ENCODE measurements at places on chromosomes 2 and 18.

DNA sequence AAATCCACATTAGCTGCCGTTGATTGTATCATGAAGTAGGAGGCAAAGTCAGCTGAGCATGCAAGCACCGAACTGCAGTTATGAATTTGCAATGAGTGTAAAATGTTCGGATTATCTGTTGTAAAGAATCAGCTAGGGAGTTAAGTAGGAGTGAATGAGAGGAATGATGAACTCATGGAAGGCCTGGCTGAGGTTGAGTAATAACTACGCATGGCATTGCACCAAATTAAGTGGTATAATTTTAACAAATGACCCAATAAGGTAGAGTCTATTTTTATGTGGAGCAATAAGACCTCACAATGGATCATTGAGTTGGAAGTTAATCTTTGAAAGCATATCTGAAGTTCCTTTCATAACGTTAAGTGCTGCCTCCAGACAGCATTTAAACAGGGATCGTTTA is 288.2 kb upstream of the CHST9 start:
- no peaks in the 10 kb centered on the region for H3K4me1 ChIP-seq
- no peaks in the 10 kb centered on the region for H3K27me3 ChIP-seq
- no peaks in the 10 kb centered on the region for H3K36me3 ChIP-seq
- no peak overlapping the region for H3K27ac ChIP-seq

DNA sequence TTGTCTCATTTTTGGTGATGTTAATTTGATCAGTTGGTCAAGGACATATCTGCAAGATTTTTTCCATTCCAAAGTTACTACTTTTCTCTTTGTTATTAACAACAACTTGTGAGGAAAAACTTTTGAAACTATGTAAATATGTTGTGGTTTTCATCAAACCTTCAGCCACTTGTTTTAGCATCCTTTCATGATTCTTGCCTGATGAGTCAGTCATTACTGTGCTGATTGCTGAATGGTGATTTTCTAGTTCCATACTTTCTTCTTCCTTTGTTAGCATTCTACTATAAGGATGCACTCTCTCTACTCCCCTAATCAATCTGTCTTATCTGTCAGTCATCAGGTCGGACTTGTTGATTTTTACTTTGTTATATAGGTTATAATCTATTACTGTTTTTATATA is 10.9 kb downstream of the TMEM87B start:
- no peak for DNase-seq
- H3K36me3 ChIP-seq: peaks cover 77% of the 10 kb centered on the region
- H3K4me1 ChIP-seq: peaks cover 44% of the 10 kb centered on the region
- H3K27ac ChIP-seq: no peak overlapping the region
- H3K27me3 ChIP-seq: no peaks in the 10 kb centered on the region
- H3K4me3 ChIP-seq: no peak overlapping the region

DNA sequence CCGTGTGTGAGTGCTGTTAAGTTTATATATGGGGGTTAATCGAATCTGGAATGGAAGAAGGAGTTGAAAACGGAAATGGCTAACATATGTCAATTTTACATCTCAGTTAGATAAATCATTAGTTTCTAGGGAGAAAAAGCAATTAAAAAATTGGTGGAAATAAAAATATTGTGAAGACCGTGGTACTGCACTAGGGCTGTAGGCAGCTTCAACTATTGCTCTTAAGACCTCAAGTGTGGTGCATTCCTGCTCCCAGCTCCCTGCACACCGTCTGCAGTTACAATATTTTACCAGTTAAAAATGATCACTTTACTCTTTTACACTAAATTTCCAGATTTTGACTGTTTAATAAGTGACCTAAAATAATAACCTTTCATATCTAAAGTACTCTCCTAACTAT is 977.3 kb upstream of the POU3F3 start:
- H3K36me3 ChIP-seq: no peaks in the 10 kb centered on the region
- DNase-seq: no peak
- no peak overlapping the region for H3K4me3 ChIP-seq
- no peaks in the 10 kb centered on the region for H3K4me1 ChIP-seq
- H3K27me3 ChIP-seq: no peaks in the 10 kb centered on the region

DNA sequence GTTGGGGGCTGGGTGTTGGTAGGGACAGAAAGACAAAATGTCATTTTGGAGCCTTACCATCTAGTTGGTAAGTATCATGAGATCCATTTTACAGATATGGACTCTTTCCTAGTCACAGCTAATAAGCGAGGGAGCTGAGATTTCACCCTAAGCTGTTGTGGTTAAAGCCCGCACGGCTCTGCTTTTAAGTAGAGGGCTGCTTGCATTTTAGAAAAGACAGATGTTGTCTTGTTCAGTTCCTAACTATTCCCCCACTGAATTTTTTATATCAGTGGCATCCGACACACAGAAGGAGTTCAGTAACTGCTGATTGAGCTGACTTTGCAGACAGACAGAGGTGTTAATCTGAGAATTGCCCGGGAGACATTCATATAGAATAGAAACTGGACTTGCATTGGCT is 3.7 kb downstream of the QPCT start:
- no peaks in the 10 kb centered on the region for H3K36me3 ChIP-seq
- peaks cover 25% of the 10 kb centered on the region for H3K4me1 ChIP-seq
- H3K27me3 ChIP-seq: peaks cover 7% of the 10 kb centered on the region
- DNase-seq: no peak

GRCh38 chr2:4122726-4123125 is 419.4 kb downstream of the DCDC2C start:
- DNase-seq: no peak
- H3K4me3 ChIP-seq: no peak overlapping the region

GRCh38 chr2:145090841-145091761 is 571.2 kb upstream of the ZEB2 start:
- DNase-seq: no peak
- H3K27me3 ChIP-seq: no peaks in the 10 kb centered on the region
- H3K4me1 ChIP-seq: peaks cover 5% of the 10 kb centered on the region

- no peak overlapping the region for H3K4me3 ChIP-seq
- no peak for DNase-seq
- H3K27ac ChIP-seq: no peak overlapping the region
- no peaks in the 10 kb centered on the region for H3K27me3 ChIP-seq
- H3K36me3 ChIP-seq: peaks cover 1% of the 10 kb centered on the region
- H3K4me1 ChIP-seq: peaks cover 5% of the 10 kb centered on the region
Measured at GRCh38 chr18:11861583-11862288, 10.5 kb downstream of the CHMP1B start.

- peaks cover 8% of the 10 kb centered on the region for H3K4me1 ChIP-seq
- H3K27me3 ChIP-seq: no peaks in the 10 kb centered on the region
- H3K4me3 ChIP-seq: no peak overlapping the region
- no peak for DNase-seq
- peaks cover 6% of the 10 kb centered on the region for H3K36me3 ChIP-seq
Measured at GRCh38 chr2:143429932-143430679, 300.9 kb downstream of the ARHGAP15 start.

GRCh38 chr2:9811216-9811615 is 32.1 kb upstream of the TAF1B start:
- H3K27ac ChIP-seq: no peak overlapping the region
- H3K4me1 ChIP-seq: peaks cover 20% of the 10 kb centered on the region
- DNase-seq: no peak
- H3K36me3 ChIP-seq: no peaks in the 10 kb centered on the region

GRCh38 chr2:23083966-23084365 is 301.0 kb upstream of the KLHL29 start:
- no peaks in the 10 kb centered on the region for H3K4me1 ChIP-seq
- no peak overlapping the region for H3K4me3 ChIP-seq
- H3K27ac ChIP-seq: no peak overlapping the region
- H3K27me3 ChIP-seq: no peaks in the 10 kb centered on the region
- DNase-seq: no peak

- no peak overlapping the region for H3K4me3 ChIP-seq
- H3K36me3 ChIP-seq: no peaks in the 10 kb centered on the region
- H3K27ac ChIP-seq: no peak overlapping the region
- no peak for DNase-seq
- H3K4me1 ChIP-seq: no peaks in the 10 kb centered on the region
Measured at GRCh38 chr18:42801706-42802105, 313.8 kb downstream of the RIT2 start.

GRCh38 chr2:160694631-160695030 is 201.0 kb upstream of the RBMS1 start:
- H3K36me3 ChIP-seq: no peaks in the 10 kb centered on the region
- H3K27me3 ChIP-seq: no peaks in the 10 kb centered on the region
- no peak for DNase-seq
- no peak overlapping the region for H3K27ac ChIP-seq
- H3K4me1 ChIP-seq: no peaks in the 10 kb centered on the region
- H3K4me3 ChIP-seq: no peak overlapping the region

GRCh38 chr18:28357766-28358401 is 181.0 kb upstream of the CDH2 start:
- no peaks in the 10 kb centered on the region for H3K36me3 ChIP-seq
- no peak for DNase-seq
- no peaks in the 10 kb centered on the region for H3K4me1 ChIP-seq
- H3K27ac ChIP-seq: no peak overlapping the region

GRCh38 chr2:174606336-174606735 is 8.7 kb upstream of the WIPF1 start:
- peak overlapping the region; percentile 89 for H3K27ac ChIP-seq
- H3K4me3 ChIP-seq: no peak overlapping the region
- DNase-seq: no peak

- H3K27ac ChIP-seq: no peak overlapping the region
- peaks cover 1% of the 10 kb centered on the region for H3K36me3 ChIP-seq
- DNase-seq: no peak
- peaks cover 7% of the 10 kb centered on the region for H3K4me1 ChIP-seq
- H3K27me3 ChIP-seq: peaks cover 30% of the 10 kb centered on the region
- H3K4me3 ChIP-seq: no peak overlapping the region
Measured at GRCh38 chr18:8525692-8526091, 83.5 kb upstream of the RAB12 start.

- no peak overlapping the region for H3K4me3 ChIP-seq
- DNase-seq: no peak
- peaks cover 8% of the 10 kb centered on the region for H3K36me3 ChIP-seq
- H3K27ac ChIP-seq: no peak overlapping the region
- H3K27me3 ChIP-seq: peaks cover 19% of the 10 kb centered on the region
Measured at GRCh38 chr18:9845256-9845655, 40.5 kb upstream of the TXNDC2 start.

GRCh38 chr2:160703648-160704585 is 210.3 kb upstream of the RBMS1 start:
- peak overlapping the region; percentile 81 for H3K27ac ChIP-seq
- peak overlapping the region; percentile 48 for H3K4me3 ChIP-seq
- no peaks in the 10 kb centered on the region for H3K36me3 ChIP-seq
- peak; percentile 42 for DNase-seq
- no peaks in the 10 kb centered on the region for H3K27me3 ChIP-seq

GRCh38 chr2:56231361-56231760 is 47.6 kb downstream of the CCDC85A start:
- H3K4me1 ChIP-seq: no peaks in the 10 kb centered on the region
- H3K36me3 ChIP-seq: no peaks in the 10 kb centered on the region
- no peak for DNase-seq
- no peak overlapping the region for H3K27ac ChIP-seq
- no peak overlapping the region for H3K4me3 ChIP-seq
- no peaks in the 10 kb centered on the region for H3K27me3 ChIP-seq

- H3K4me1 ChIP-seq: peaks cover 25% of the 10 kb centered on the region
- no peak overlapping the region for H3K27ac ChIP-seq
- no peak for DNase-seq
- no peaks in the 10 kb centered on the region for H3K36me3 ChIP-seq
- H3K27me3 ChIP-seq: no peaks in the 10 kb centered on the region
- no peak overlapping the region for H3K4me3 ChIP-seq
Measured at GRCh38 chr2:168622559-168622958, 166.5 kb downstream of the CERS6 start.

DNA sequence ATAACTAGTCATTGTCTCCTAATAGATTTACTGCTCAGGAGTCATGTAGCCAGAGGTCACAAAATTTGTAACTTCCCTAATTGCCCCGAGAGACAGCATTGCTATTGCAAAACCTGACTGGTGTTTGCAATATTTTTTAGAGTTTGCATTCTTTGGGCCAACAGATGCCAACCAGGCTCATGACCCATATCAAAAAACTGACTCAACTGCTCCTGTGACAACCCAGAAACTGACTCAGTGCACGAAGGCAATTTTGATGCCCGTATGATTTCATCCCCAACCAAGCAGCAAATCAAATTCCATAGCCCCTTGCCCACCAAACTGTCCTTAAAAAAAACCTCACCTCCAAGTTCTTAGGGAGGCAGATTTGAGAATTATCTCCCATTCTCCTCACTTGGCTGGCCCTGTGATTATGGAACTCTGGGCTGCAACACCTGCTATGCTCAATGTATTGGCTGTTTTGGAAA is 951.3 kb downstream of the TSN start:
- H3K4me1 ChIP-seq: no peaks in the 10 kb centered on the region
- H3K27ac ChIP-seq: no peak overlapping the region
- H3K36me3 ChIP-seq: no peaks in the 10 kb centered on the region
- no peaks in the 10 kb centered on the region for H3K27me3 ChIP-seq
- H3K4me3 ChIP-seq: no peak overlapping the region
- no peak for DNase-seq

- no peaks in the 10 kb centered on the region for H3K36me3 ChIP-seq
- H3K27ac ChIP-seq: no peak overlapping the region
- H3K4me1 ChIP-seq: no peaks in the 10 kb centered on the region
- no peak overlapping the region for H3K4me3 ChIP-seq
- DNase-seq: no peak
- peaks cover 10% of the 10 kb centered on the region for H3K27me3 ChIP-seq
Measured at GRCh38 chr2:240713928-240714746, 22.5 kb downstream of the AQP12A start.

GRCh38 chr2:43905871-43906270 is 67.1 kb downstream of the ABCG8 start:
- DNase-seq: no peak
- peaks cover 29% of the 10 kb centered on the region for H3K36me3 ChIP-seq
- H3K4me1 ChIP-seq: peaks cover 6% of the 10 kb centered on the region
- H3K27ac ChIP-seq: no peak overlapping the region
- no peaks in the 10 kb centered on the region for H3K27me3 ChIP-seq

DNA sequence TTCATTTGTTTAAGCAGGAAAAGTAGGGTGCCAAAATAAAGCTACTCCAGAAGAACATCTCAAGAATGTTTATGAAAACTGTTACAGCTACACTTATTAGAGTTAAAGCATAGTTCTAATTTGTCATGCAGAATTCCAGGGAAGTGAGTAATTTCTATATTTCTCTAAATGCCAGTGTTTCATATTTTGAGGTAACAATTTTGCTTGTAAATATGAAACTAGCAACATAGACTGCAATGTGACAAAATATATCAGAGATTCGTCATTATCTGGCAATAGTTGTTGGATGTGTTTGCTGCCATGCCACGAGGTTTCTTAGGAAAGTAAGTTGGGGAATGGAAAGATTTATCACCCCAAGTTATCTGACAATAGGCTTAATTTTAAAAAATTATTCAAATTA is 424.1 kb upstream of the ZEB2 start:
- H3K36me3 ChIP-seq: no peaks in the 10 kb centered on the region
- no peaks in the 10 kb centered on the region for H3K27me3 ChIP-seq
- no peak for DNase-seq
- H3K27ac ChIP-seq: no peak overlapping the region
- H3K4me1 ChIP-seq: no peaks in the 10 kb centered on the region

DNA sequence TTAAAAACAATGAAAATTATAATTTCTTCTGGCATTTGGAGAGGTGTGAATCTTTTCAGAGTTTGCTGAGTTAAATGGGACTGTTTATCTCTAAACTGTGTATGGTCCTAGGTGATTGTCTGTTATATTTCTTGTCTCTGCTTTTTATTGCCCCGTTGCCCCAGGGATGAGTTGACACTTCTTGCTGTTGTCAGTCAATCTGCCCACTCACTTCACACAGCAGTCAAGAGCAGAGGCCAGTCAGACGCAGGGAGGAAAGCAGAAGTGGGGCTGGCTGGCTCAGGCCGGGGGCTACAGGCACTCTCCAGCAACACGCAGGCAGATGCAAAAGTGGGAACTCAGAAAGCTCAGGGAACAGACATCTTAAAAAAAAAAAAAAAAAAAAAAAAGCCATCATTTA is 365.2 kb downstream of the CLIP4 start:
- no peak overlapping the region for H3K4me3 ChIP-seq
- no peaks in the 10 kb centered on the region for H3K27me3 ChIP-seq
- peaks cover 12% of the 10 kb centered on the region for H3K4me1 ChIP-seq
- peak; percentile 8 for DNase-seq
